ENCODE measurements at places on chromosomes 5 and 9. TPM values are rescaled to one million over a fixed set of nuclear protein-coding genes. Genes with fewer than 3 reads are reported as not detected.

GRCh38 chr5:154330097-154330667 lies 115.6 kb upstream of the SAP30L start:
- DNase-seq: no peak

GRCh38 chr5:95403996-95404395 lies 12.8 kb downstream of the FAM81B start:
- DNase-seq: no peak

DNA sequence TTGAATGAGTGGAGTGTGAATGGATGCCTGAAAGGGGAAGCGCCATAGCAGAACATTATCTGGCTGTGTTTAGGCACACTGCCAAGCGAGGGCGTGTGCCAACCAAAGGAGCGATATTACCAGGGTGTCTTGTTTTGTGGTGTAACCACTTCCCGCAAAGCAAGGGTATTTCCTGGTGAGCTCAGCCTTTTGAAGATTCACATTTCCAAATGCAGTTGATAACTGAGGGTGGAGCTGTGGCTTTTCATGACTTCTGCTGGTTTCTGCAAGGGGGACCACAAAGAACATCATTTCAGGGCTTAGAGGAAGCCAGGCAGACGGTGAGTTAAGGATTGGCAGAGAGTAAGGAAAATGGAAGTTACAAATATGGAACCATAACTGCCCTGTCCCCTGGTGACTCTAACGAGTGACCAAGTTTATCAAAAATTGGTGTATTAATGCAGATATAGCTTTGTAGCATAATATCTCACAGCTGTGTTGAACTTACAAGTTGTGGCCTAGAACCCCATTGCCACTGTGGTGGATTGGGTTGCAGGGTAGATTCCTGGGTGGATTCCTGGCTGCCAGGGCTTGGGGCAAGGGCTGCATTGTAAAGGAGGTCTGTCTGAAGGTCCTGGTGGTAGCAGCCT lies 71.4 kb downstream of the RALGPS1 start:
- DNase-seq: no peak

Gene TNFSF8
- total RNA-seq: 4.8 TPM

GRCh38 chr5:172503925-172504700 lies 49.8 kb upstream of the SH3PXD2B start:
- DNase-seq: no peak

DNA sequence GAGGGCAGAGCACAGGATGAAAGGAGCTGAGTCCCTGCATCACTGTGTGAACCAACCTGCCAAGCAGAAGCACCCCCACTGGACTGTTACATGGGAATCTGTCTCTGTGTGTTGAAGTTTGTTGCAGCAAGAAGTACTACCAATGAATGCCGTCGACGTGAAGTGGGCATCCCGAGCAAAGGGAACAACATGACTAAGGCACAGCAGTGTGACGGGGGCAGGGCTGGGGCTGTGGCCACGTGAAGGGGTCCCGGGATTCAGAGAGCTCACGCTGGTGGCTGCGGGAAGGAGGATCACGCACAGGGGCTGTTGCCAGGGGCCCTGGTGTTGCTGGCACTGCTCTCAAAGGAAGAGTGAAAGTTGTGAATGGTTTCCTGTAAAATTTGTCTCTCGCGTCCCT lies 27.5 kb upstream of the GABBR2 start:
- DNase-seq: no peak

- no peak for DNase-seq
Observed at GRCh38 chr5:177329883-177330282, 18.2 kb upstream of the MXD3 start.

GRCh38 chr5:178438796-178439195 lies 151.4 kb downstream of the COL23A1 start:
- no peak for DNase-seq

DNA sequence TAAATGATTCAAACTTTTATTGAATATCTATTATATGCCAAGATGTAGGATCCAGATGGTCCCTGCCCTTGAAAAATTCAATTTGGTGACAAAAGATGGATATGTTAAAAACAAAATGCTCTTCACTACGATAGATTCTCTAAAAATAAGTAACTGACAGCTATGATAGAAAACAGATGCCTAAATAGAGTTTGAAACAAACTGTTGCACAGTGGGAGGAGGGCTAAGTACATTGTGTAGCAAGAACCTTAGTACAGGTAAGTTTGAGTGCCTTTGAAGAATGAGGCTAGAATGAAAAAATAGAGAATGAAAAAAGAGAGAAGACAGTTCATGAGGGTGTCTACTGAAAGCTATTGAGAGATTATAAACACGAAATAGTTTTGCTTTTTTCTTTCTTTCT lies 54.3 kb downstream of the HOMER1 start:
- no peak for DNase-seq

GRCh38 chr5:140925806-140926442 lies at the start of gene PCDHAC1:
TSS of gene PCDHAC1 (plus strand) at chr5:140926299. CDS start at chr5:140926893, 594 bp downstream.
- peak; percentile 1 for DNase-seq

DNA sequence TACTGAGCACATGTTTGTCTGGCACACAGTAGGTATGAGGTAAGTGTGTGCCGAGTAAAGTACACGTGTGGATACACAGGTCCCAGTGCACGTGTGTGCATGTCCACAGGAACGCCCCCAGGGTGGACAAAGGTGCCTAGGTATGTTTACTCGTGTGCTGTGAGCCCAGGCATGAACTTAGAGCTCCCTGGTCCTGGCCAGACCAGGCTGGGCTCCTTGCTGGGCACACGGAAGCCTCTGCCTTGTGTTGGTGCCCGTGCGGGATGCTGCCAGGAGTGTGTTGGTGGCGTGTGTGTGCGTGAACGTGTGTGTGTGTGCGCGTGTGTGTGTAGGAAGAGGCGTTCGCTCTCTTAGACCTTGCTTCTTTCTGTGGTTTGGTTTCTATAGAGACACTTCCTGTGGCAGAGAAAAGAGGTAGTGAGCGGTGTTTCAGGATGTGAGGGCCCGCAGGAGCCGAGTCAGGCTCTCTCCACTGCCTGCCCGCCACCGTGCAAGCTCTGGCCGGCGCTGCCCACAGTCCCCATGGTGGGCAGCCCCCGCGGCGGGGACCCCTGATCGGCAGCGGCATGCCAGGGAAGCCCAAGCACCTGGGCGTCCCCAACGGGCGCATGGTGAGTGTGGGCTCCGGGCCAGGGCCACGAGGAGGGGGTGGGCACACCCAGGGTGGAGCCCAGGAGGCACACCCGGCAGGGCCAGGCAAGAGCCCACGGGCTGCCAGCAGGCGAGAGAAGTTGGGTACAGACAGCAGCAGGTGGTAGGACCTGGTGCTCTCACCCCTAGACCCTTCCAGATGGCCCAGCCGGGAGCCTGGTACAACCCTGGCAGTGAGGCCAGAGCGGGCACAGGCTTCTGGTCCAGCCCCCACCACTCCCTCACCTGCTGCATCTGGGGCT lies at the start of gene RGS14:
RGS14 (plus strand) TSS at position 466 of the 893 bp plus-strand sequence; CDS start at position 567, 101 bp downstream.
- peak; percentile 91 for DNase-seq

- no peak for DNase-seq
Observed at GRCh38 chr5:117686926-117687325, 1112.3 kb upstream of the SEMA6A start.

Gene CDO1
- total RNA-seq: 5.8 TPM
